CD8-positive, alpha-beta T cell (primary cell): ENCODE measurements at places on chromosomes 12 and 14.

GRCh38 chr12:92539110-92539749 lies 163.6 kb upstream of the PLEKHG7 start:
- DNase-seq, result no peak

- no peak for DNase-seq
Observed at GRCh38 chr12:54172168-54172567, 16.6 kb downstream of the SMUG1 start.

DNA sequence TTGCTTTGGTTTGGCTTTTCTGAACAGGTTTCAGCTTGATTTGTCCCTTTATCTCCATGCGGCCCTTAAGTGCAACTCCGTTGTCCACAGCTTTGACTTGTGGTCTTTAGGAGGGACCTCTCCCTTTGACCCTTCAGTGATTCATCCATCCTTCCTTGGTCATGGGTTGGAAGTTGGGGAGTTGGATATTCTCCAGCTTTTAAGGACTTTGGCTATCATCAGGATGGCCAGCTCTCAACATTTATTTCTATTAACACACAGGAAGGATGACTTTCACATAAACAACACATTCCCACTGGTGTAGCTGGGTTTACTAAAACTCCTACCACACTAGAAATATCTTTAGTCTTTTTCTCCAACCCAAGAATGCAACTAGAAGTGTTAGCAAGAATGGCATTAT lies 50.9 kb upstream of the E2F7 start:
- DNase-seq, result no peak

GRCh38 chr12:68334132-68334531 lies 2.0 kb upstream of the MDM1 start:
- DNase-seq, result no peak

- no peak for DNase-seq
Observed at GRCh38 chr12:50750366-50750765, 13.5 kb upstream of the ATF1 start.

GRCh38 chr14:98404811-98405210 lies 867.2 kb downstream of the BCL11B start:
- DNase-seq, result no peak

- DNase-seq, result no peak
Observed at GRCh38 chr14:100031506-100032281, 33.5 kb upstream of the EVL start.

GRCh38 chr12:115074617-115075016 lies 390.6 kb upstream of the TBX3 start:
- DNase-seq, result no peak

GRCh38 chr14:33490555-33490954 lies 460.3 kb downstream of the EGLN3 start:
- no peak for DNase-seq

GRCh38 chr12:131230340-131231031 lies 276.8 kb downstream of the ADGRD1 start:
- no peak for DNase-seq

DNA sequence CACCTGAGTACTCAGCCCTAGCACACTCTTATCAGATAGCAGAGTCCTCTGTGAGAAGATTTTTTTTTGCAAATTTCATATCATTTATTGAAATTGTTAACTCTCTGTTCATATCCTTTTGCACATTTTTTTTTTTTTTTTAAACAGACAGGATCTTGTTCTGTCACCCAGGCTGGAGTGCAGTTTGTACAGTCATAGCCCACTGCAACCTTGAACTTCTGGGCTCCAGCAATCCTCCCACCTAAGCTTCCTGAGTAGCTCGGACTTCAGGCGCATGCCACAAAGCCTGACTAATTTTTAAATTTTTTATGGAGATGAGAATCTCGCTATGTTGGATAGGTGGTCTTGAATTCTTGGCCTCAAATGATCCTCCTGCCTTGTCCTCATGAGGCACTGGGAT lies 4.3 kb downstream of the PARP2 start:
- no peak for DNase-seq

- no peak for DNase-seq
Observed at GRCh38 chr14:75443203-75443969, 15.6 kb downstream of the JDP2 start.

GRCh38 chr14:87883750-87884149 lies 109.2 kb downstream of the GALC start:
- DNase-seq, result no peak

DNA sequence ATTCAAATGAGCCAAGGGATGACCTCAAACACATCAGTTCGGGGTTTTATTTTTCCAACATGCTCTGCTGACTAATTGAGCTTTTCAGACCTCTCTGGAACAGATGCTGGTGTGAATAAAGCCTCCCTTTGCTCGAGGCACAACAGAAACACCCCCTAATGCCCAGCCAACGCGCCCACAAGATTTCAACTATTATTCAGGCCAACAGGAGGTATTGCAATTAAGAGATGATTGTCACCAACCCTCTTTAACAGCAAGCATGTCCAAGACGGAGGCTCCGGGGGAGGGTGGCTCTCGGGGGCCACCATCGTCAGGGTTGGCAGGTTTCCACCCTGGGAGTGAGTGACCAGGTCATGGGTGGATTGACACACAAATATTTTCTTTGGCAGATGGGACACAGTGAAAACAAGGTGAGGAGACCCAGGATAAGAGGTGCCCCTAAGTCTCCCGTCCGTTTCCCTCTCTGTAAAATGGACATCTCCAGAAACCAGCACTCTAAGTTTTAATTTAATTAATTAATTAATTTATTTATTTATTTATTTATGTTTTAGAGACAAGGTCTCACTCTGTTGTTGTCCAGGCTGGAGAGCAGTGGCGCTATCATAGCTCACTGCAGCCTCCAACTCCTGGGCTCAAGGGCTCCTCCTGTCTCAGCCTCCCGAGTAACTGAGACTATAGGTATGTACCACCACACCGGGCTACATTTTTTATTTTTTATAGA lies 56.1 kb downstream of the MAP1LC3B2 start:
- no peak for DNase-seq

DNA sequence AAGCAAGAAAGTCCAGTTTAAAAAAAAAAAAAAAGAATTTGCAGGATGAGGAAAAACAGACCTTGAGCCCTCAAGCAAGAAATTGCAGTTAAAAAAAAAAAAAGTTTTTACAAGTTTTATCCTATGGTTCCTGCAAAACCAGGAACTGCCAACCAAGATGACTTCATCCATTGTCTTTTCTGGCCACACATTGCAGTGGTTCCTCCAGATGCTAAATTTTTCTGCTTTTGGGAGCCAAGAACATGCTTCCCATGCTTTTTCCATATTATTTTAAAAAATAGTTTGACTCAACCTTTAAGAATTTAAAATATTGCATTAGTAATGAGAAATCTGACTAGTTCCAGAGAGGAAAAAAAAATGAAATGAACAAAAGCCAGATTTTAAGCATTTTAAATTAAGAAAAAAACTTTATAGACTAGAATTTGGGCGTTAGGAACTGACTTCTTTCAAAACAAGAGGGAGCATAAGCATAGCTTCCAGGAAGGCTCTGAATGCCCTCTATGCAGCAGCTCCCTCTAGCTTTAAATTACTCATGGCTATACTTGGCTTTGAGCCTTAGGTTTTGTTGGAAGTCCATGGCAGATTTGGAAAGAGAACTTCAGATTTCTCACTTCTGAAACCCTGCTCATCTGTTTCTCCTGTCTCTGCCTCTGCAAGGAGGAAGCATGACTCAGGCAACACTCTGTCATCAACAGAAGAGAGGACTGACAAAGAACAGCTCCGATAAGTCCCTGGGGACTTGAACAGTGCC lies 124.5 kb downstream of the GPR65 start:
- peak; percentile 13 for DNase-seq

- DNase-seq, result no peak
Observed at GRCh38 chr12:3869433-3869832, 3.8 kb downstream of the PARP11 start.

- no peak for DNase-seq
Observed at GRCh38 chr12:130026608-130027176, 122.9 kb upstream of the TMEM132D start.

DNA sequence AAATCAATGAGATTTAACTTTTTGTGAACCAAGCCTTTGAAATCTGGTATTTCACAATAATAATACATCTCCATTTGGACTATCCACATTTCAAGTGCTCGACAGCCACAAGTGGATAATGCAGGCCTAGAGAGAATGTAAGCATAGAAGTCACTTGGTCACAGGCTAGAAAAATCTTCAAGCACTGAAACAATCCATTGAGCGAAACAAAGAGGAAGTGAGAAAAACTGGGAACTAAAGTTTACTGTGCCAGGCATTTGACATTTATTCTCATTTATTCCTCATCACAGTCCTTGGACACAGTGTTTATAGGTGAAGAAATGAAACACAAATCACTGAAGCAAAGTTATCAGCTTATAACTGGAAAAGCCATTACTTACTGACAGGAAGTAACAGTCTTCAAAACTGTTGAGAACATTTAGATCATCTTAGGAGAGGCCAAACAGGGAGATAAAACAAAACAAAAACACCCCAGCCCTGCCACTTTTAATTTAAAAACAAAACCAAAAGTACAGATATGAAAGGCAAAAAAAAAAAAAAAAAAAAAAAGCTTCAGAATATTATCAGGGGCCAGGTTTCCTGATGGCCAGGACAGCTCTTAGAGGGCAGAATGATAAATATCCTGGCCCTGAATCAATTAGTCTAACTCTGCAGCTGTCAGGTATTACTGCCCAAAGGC lies 29.2 kb downstream of the GNS start:
- peak; percentile 59 for DNase-seq

- no peak for DNase-seq
Observed at GRCh38 chr14:39755269-39755878, 323.1 kb upstream of the FBXO33 start.

GRCh38 chr12:66387117-66387516 lies 84.8 kb downstream of the HELB start:
- no peak for DNase-seq

- no peak for DNase-seq
Observed at GRCh38 chr14:103684871-103685270, 30.4 kb downstream of the XRCC3 start.

- DNase-seq, result no peak
Observed at GRCh38 chr14:96914571-96915128, 117.5 kb downstream of the VRK1 start.

DNA sequence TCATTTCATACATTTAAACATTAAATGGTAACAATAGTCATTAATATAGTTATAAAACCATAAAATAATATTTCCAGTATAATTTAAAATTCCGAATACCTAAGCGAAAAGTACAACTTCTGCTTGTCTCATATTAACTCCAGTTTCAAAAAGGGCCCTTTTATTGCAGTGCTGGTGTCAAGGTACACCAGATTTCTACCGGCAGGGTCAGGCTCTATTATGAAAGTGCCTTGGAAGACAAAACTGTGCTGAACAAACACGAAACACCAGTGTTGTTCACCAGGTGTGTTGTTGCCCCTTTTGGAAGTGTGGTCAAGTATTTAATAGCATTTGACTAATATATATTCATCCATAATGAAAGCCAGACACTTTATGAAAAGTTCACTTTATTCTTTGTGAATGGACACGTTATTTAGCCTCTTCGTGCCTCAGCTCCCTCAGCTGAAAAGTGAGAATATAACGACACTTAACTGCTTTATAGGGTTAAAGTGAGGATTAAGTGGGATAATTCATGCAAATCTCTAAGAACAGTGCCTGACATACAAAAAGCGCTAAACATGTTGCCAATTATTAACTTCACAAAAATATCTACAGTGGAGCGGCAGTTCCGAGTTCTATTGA lies 20.3 kb upstream of the GNS start:
- DNase-seq, result no peak

GRCh38 chr12:6652391-6652790 lies 5.2 kb upstream of the ACRBP start:
- no peak for DNase-seq

DNA sequence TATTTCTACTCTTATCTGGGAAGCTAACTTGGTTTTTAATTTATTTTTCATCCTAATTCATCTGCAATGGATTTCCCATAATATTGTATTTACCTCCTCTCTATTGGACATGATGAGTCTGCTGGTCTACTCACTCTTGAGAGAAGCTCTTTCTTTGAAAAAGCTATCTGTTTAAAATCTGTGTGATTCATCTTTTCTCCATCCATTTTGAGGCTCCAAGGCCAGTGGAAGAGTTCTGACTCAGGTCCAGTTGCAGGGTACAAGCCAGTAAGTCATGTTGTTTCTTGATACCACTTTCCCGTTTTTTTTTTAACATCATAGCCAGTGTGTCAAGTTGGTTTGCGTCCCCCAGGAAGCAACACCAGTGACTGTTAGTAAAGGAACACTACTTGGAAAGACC lies 160.3 kb upstream of the BMP4 start:
- no peak for DNase-seq

DNA sequence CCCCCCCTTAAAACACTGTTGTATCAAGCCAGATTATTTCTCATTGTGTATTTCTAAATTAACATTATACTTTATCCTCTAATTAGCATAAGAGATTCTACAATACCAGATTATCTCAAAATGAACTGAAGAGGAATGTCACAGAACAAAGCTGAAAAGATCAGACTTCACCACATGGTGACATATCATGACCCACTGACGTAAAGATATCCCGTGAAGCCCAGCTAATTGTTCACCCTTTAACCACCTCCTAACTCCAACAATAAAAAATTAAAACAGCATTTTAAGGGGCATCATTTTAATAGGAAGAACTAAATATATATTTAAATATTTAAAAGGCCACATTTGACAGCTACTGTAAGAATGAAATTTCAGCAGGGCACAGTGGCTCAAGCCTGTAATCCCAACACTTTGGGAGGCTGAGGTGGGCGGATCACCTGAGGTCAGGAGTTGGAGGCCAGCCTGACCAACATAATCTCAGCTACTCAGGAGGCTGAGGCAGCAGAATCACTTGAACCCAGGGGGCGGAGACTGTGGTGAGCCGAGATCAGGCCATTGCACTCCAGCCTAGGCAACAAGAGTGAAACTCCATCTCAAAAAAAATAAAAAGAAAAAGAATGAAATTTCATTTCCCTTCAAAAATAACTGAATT lies 29.0 kb downstream of the CDK17 start:
- no peak for DNase-seq

DNA sequence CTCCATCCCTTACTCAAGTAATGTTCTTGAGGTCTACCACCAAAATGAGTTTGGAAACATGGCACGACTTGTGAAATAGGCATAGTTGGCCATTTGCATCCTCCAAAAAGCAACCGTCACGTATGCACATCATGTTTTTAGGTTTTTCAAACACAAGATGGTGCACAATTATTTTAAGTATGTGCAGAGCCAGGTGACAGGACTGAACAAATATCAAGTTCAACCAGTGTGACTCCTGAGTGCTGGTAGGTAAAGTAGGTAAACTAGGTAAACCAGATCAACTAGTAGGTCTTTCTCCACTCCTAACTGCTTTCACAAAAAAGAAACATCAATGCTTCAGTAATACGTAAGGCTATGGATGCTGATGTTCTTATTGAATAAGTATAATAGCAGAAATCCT lies 39.1 kb downstream of the FGD6 start:
- no peak for DNase-seq

- no peak for DNase-seq
Observed at GRCh38 chr12:52322069-52322468, 871 bp upstream of the KRT83 start.
